ENCODE measurements at places on chromosomes 2 and 18.

DNA sequence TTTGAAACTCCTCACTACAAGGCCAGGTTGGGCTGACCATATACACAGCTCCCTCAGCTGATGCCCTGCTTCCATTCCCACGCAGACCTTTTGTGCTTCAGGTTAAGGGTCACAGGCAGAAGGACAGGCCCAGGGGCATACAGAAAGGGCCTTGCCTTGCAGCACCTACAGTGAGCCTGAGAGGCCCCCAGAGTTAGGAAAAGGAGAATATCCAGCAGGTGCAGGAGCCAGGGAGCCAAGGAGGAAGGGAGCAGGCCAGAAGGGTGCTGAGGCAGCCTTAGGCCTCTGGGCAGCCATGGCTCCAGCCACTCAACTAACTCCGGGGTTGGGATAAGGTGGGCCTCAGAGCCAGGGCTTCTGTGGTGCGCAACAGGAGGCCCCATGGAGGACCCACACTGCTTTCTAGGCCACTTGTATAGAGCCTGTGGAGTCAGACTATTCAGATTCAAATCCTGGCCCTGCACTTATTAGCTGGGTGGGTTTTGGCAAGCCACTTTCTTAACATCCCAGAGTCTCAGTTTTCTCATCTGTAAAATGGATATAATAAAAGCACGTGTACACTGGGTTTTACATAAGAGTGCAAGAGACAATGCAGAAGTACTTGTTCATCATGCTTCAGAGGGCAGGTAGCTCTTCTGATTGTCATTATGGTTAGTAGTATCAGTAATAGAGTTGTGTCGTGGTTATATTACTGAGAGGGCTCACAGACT is 214.6 kb upstream of the HAAO start:
- DNase-seq, result no peak

DNA sequence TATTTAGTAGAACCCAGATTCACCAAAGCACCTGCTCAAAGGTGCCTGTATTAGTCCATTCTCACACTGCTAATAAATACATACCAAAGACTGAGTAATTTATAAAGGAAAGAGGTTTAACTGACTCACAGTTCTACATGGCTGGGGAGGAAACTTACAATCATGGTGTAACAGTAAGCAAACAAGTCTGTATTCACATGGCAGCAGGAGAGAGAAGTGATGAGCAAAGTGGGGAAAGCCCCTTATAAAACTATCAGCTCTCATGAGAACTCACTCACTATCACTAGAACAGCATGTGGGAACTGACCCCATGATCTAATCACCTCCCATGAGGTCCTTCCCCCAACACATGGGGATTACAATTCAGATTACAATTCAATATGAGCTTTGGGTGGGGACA is 28.0 kb upstream of the DDX18 start:
- no peak for DNase-seq

GRCh38 chr2:23693606-23693951 is 233.3 kb downstream of the ATAD2B start:
- no peak for DNase-seq

- DNase-seq, result no peak
These were observed 216.2 kb upstream of the SLC35G4 start for GRCh38 chr18:11392980-11393885.

DNA sequence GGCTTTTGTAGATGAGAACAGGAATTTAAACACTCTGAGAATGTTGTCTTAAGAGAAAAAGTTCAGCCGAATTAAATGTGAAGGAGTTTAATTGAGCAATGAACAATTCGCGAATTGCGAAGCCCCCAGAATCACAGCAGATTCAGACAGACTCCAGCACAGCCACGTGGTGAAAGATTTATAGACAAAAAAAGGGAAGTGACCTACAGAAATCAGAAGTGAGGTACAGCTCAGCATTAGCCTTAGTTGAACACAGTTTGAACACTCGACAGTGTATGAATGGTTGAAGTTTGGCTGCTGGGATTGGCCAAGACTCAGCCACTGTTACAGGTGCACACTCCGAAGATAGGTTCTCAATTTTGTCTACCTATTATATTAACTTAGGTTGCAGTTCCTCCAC is 264.0 kb upstream of the CHST9 start:
- DNase-seq, result no peak

DNA sequence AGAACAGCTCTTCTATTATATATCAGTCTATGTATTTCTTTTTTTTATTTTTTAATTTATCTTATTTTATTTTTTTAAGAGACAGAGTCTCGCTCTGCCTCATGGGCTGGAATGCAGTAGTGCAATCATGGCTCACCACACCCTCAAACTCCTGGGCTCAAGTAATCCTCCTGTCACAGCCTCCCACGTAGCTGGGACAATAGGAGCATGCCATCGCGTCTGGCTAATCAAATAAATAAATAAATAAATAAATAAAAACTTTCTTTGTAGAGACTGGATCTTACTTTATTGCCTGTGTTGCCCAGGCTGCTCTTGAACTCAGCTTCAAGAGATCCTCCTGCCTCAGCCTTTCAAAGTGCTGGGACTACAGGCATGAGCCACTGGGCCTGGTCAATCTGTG is 117.0 kb downstream of the RBMS1 start:
- DNase-seq, result no peak

- DNase-seq, result no peak
These were observed 207.6 kb downstream of the MGAT5 start for GRCh38 chr2:134461511-134461910.

- no peak for DNase-seq
These were observed 20.1 kb upstream of the NAB1 start for GRCh38 chr2:190628591-190629319.

DNA sequence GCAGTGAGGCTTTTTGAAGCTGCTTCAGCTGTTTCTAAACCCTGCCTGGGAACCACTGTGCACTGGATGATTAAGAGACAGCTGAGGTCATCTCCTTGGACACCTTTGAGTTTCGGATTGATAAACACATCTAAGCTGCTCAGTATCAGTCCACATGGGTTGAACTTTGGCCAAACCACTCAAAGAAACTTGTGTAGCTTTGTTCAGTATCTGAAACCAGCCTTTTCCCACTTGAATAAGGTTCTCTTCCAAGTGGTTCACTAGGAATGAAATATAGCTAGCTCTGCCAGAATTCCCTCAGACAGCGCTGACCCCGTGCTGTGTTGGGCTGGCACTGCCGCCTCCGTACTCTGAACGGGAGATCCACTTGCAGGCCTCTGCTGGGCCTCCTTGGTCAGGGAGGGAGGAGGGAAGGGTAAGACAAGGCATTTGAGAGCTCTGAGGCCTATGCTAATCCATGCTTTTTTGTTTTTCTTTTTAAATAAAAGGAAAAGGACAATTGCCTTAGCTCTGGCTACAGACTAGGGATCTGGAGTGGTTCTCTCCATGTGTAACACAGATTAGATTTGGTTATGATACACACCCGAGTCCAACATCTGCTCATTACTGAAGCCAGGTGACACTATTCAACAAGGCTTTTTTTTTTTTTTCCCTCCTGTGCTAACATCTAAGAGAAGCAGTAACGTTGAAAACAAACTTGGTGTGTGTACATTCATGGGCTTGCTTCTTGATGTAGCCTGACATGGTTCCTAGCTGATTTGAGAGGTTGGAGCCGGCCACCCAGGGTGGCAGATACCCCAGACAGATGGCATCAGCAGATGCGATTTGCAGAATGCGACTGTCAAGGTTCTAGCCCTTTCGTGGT is 67.7 kb downstream of the NCK2 start:
- no peak for DNase-seq

DNA sequence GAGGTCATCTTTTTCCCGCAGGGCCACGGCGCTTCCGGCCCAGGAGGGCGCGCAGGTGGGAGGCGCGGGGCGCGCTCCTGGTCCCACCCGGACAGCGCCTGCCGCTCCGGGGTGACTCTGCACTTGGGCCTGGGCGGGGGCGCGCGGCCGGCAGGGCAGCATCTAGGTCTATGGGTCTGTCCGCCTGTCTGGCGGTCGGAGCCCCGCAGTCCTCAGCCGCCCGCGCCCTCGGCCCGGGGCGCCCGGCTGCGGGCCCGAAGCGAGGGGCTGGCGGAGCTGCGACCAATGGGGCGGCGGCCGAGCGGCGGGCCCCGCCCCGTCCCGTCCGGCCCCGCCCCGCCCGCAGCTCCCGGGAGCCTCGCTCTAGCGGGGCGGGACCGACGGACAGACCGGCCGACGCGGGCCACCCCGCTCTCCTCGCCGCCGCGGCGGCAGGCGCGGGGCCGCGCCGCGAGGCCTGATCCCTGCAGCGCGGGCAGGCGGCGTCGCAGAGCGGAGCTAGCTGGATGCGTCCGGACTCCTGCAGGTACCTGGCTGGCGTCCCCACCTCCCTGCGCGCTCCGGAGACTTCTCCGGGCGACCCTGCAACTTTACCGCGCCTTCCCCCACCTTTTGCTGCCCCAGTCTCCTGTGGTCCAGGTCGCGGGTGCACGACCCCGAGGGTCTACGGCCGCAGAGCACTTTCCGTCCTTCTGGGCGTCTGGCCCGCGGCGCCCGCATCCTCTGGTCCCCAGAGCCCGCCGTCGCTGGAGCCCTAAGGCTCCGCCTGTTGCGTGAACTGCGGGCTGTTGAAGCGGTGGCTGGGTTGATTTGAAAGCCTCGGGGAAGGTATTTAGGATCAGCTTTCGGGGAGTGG is at the start of gene KCNS3:
Gene KCNS3, plus strand, starts transcription at position 387 of the 856 bp plus-strand sequence. CDS start 52,342 bp downstream, outside the sequence.
- DNase-seq, result no peak

GRCh38 chr2:145666552-145666951 is 1146.6 kb upstream of the ZEB2 start:
- DNase-seq, result no peak

GRCh38 chr2:134123332-134123731 is 130.5 kb upstream of the MGAT5 start:
- DNase-seq, result no peak

- no peak for DNase-seq
These were observed 73.1 kb upstream of the IL1R1 start for GRCh38 chr2:102069311-102069974.

DNA sequence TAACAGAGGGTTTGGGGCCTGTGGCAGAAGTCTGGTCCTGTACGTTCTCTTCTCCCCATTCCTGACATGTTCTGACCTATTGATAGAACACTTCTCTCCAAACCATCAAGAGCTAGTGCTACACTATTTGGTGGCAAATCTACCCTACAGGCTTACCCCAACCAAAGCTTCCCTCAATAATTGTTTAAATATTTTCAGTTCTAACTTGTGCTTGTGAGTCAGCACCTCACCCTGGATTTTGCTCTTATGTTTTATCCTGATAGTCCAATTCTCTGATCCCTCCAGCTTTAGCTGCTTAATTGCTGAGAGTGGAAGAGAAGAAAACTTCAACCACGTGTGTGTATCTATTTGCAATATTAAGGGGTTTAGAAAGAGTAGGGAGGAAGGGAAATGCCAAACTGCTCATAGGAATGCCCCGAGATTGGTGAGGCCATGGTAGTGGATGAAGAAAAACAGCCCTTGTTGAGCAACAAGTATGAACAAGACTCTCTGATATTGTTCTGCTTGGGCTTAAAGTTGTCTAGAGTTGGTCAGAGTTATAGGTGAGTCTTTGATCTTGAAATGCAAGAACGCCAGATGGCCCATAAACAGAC is 67.8 kb upstream of the PARD3B start:
- DNase-seq, result no peak
